ENCODE measurements at places on chromosomes 6 and 20.

DNA sequence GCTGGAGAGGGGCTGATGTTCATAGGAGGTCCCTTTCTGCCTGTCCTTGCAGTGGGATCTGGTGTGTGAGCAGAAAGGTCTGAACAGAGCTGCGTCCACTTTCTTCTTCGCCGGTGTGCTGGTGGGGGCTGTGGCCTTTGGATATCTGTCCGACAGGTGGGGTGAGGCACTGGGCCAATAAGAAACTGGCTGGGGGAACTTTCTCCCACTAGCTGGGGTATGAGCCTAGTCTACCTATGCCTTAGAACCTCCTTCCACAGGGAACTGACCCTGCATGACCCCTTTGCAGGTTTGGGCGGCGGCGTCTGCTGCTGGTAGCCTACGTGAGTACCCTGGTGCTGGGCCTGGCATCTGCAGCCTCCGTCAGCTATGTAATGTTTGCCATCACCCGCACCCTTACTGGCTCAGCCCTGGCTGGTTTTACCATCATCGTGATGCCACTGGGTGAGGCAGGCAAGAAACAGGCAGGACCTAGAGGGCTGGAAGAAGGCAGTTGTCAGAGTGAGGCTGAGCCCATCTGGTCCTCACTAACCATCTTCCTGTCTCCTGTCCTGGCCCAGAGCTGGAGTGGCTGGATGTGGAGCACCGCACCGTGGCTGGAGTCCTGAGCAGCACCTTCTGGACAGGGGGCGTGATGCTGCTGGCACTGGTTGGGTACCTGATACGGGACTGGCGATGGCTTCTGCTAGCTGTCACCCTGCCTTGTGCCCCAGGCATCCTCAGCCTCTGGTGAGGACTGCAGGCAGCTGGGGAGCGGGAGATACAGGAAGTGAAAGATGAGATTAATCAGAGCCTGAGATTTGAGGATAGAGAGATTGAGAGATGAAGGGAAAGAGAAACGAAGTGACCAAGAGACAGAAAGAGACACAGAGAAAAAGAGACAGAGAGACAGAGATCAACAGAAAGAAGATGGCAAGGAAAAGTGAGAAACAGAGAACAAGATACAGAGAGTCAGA lies 1.6 kb downstream of the SLC22A7 start:
- DNase-seq = no peak

- DNase-seq = peak; percentile 13
These were observed 694.9 kb downstream of the PRKN start for GRCh38 chr6:162032620-162033019.

DNA sequence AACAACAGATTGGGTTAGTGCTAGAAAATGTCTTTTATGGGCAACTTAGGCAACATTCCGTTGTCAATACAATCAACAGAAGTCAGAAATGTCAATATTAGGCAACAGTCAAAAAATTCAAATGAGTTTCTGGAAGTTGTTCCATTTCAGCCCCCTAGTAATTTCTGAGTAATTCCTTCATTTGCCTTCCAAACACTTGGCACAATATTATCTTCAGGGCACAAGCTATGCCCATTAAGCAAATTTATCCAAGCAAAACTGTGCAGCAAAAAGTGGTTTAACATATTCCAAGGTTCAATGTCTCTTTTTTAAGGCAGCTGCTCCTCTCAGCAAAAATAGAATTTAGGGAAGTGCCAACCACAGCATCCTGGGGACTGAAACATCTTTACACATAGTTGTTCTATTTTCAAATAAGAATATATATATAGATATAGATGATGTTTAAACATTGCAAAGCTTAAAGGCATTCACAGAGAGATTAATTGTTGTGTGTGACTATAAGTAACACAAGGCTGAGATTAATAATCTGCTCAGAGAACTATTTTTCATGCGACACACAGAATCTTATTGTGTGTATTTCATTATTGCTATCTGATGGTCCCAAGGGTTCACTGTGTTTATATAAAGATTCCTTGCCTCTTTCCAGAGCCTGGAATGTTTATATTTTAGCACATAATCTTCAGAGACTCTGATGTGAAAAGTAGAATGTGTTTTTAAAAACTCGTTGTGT lies 75.2 kb upstream of the ADTRP start:
- no peak for DNase-seq

GRCh38 chr20:2616634-2617033 lies 35.8 kb upstream of the NOP56 start:
- DNase-seq = no peak

GRCh38 chr6:8219352-8219943 lies 117.1 kb upstream of the EEF1E1 start:
- peak; percentile 33 for DNase-seq

DNA sequence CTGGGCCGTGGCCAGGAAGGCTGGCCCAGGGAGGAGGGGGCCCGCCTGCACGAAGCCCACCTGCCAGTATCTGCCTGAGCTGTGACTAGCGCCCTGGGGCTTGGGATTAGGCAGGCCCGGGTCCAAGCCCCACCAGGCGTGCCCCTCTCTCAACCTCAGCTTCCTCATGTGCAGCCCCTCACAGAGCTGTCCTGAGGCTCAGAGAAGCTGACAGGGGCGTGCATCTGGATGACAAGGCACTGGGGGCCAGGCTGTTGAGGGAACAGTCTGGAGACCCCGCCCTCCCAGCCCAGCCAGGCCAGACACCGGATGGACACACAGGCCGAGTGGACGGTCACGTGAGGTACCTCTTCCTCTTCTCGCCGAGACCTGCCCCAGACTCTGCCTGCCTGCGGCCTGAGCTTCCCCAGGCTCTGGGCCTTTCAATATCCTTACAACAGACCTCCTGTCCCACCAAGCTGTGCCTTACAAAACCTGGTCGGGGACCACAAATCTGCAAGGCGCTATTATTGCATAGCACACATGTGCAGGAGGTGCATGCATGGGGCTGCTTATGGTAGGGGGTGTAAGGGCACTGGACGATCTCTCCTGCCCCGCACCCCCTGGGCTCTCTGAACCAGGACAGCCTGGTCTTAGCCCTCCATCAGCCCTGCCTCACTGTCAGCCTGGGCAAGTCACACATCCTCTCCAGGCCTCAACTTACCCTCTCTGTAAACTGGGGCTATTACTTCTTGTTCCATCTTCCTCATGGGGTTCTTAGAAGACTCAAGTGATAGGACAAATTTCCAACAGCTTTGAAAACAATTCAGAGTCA lies 20.0 kb downstream of the NOL4L start:
- DNase-seq = no peak

DNA sequence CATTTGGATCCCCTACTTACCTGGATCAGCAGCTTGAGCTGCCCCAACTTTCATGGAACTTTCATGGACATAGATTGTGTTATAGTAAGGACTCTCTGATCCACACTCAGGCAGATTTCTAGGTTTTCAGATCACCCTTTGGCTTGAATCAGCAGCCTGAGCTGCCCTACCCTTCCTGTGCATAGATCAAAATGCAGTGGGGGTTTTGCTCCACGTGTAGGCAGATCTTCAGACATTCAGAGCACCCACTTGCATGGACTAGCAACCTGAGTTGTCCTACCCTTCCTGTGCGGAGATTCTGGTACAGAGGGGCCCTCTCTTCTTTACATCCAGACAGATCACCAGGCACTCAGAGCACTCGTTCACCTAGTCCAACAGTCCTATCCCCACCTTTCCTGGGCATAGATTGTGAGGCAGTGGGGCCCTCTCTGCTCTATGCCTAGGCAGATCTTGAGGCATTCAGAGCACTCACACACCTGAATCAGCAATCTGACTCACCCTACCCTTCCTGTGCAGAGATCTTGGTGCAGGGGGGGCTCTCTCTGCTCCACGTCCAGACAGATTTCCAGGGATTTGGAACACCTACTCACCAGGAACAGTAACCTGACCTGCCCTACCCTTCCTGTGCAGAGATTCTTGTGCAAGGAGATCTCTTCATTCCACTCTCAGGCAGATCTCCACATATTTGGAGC lies 705.2 kb upstream of the NRSN1 start:
- DNase-seq = no peak

- no peak for DNase-seq
These were observed 73.0 kb upstream of the PBOV1 start for GRCh38 chr6:138291036-138291848.

- DNase-seq = peak; percentile 16
These were observed 44.8 kb upstream of the EMILIN3 start for GRCh38 chr20:41411391-41411847.

DNA sequence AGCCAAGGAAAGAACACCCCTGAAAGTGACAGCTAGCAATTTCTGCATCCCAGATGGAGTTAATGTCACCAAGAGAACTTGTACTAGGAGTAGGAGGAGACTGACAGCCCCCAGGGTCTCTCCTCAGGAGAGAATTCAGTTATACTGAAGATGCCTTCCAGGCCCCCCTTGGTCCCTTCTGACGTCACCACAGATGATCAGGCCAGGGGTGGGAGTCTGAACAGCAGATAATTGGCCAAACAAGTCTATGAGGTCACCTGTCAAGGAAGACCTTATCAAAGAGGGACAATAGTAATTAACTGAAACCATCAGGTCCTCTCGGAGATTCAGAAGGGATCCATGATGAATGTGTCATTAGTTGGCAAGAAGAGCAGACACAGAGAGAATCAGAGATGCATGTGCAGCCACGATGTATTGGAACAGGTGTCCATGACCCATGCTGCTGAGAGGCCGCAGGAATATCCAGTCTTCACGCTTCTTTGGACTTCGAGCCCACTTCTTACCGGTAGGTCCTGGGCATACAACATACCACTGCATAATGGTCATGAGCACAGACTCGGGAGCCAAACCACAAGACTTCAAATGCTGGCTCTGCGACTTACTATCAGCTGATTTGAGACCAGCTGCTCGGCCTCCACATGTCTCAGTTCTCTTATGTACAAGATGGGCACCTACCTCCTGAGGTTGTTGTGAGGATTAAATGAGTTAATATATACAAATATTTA lies 10.2 kb downstream of the TRIM10 start:
- DNase-seq = no peak

GRCh38 chr6:160007611-160008010 lies 38.7 kb downstream of the IGF2R start:
- no peak for DNase-seq

DNA sequence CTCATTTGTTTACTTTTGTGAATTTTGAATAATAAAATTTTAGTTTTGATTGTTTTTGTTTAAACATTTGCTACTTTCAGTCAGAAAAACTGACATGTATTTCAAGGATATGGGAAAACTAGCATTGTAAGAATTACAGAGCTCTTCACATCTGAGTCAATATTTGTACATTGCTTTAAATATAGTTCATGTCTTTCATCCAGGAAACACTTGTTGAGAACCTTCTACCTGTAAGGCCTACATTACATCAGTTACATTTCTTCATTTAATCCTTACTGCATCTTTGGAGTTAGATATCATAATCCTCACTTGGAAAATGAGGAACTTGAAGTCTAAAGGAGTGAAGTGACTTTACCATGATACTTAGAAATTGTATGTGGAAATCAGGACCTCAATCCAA lies 242.9 kb downstream of the KCNQ5 start:
- no peak for DNase-seq

GRCh38 chr6:158357570-158358216 lies 45.4 kb downstream of the TULP4 start:
- DNase-seq = no peak

- no peak for DNase-seq
These were observed 127.6 kb downstream of the KIF13A start for GRCh38 chr6:17859846-17860245.

DNA sequence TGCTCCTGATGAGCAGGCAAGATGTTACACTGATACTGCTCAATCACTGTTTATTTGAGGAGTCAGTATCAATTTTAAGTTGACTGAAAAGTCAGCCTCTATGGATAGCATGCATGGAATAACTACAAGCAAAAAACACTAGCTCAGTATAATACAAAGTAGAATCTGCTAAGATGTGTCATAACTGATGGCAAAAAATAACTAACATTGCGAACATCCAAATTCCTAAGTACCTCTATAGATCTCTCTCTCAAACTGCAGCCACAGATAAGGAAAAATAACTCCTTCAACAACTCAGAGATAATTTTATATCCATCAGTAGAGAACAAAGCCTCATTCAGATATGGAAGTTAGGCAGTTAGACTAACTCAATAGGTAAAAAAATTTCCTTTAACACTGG lies 16.3 kb downstream of the HDAC2 start:
- no peak for DNase-seq

DNA sequence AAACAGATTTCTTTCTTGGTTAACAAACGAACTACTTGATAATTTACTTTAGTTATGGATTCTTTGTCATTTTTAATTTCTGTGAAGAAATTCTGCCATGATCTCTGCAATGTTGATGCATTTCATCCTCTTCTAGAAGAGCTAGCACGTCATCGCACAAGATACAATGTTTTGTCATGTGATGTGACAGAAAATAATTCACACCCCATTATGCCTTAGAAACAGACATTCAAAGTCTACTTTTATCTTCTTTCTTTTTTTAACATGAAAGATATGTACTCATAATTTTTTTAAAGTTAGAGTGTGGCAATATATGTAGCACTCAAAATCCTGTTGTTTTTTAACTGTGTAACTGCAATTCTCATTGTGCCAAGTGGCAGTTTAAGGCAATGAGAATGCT lies 39.6 kb upstream of the NELFCD start:
- DNase-seq = no peak

DNA sequence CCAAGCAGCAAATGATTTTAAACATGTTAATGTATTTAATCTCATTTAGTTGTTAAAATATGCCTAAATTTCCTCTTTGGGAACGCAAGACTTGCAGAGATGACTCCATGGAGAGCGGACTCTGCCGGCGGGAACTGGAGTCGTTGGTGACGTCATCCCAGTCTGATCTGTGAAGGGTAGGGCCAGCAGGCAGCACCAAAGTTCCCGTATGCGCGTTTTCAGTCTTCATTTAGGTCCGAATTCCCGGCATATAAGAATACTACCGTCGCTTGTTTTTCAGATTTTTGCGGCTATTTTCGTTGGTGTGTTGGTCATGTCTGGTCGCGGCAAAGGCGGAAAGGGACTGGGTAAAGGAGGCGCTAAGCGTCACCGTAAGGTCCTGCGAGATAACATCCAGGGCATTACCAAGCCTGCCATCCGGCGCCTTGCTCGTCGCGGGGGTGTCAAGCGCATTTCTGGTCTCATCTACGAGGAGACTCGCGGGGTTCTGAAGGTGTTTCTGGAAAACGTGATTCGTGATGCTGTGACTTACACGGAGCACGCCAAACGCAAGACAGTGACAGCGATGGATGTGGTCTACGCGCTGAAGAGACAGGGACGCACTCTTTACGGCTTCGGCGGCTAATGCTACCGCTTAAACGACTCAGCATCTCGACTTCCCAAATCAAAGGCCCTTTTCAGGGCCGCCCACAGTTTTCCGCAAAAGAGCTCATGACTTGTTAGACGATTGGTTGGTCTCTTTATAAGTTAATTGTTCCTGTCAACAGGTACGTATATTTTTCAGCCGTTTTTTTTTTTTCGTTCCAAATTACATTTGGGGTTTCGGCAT lies 117.3 kb downstream of the HFE start:
- peak; percentile 95 for DNase-seq

DNA sequence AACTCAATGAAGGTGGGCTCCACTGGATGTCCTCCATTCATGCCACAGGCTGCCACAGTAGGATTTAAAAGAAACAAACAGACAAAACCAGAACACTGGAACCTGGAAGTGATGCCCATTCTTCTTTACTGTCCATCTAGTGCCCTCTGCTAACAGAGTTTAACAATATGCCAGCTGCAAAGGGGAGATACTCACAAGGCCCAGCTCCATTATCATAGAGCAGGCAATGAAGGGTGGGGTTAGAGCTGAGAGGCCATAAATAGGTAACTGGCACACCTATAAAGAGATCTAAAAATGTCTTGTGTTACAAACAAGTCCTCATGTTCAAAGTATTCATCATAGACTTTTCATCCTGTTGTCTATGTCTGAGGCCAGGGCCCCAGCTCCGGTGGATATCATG lies 75.6 kb downstream of the SOD2 start:
- no peak for DNase-seq
